ENCODE measurements at places on chromosomes 5 and 9.
A peak's percentile ranks its signal among the peaks of the same experiment; 100 is the strongest.

DNA sequence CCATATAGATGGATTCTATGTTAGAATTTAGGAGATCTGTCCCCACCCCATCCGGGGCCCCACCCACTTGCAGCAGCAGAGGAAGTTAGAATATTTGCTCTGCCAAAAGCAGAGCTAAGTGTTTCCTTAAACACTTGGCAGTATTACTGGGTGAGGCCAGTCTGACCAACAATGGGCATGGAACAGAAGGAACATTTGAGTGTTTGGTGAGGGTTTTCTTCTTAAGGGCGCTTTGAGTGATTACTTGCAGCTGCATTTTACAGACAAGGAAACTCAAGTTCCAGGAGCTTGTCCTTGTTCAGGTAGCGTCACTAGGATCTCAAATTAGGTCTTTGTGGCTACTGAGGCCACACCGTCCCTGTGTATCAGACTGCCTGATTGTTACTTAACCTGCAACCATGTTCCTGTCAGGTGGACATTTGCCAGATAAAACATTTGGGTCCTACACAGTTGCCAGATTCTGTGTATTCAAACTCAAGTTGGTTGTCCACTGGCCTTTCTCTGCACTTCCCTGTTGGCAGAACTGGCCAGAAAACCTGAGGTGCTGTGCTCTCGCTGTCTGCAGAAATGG, 59.3 kb downstream of the SLC46A2 start:
- peak; percentile 34 for DNase-seq

DNA sequence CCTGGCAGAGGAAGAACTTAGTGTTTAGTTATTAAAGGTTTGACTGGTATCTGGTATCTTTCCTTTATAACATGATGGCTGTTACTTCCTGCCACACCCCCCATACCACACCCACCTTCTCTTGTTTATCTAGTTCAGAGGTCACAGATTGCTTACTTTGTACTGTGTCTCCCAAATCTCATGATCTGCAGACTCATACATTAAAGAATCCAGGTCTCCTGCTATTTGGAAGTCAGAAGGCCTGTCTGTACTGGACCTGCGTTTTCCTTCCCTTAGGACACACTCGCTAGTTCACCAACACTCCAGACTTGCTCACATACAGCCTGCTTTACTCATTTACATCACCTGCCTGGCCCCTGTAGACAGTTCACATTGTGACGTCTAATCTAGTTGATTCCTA, 39.3 kb downstream of the NUDT12 start:
- DNase-seq = peak; percentile 6

DNA sequence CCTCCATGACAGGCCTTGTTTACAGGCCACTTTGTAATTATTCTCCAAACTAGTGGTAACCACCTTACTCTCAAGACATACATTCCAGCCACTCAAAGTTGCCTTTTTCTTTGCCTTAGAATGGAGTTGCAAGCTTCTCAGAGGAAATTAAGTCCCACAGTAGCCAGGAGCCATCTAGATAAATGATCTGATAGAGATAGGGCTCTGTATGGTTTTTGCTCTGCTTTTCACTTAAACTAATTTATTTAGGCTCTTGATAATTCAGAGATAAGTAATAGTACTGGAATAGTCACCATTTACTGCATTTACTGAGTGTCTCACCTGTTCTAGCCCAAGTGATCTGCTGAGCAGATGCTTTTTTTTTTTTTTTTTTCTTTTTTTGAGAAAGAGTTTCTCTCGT, 7.5 kb downstream of the LARP1 start:
- DNase-seq = peak; percentile 8

DNA sequence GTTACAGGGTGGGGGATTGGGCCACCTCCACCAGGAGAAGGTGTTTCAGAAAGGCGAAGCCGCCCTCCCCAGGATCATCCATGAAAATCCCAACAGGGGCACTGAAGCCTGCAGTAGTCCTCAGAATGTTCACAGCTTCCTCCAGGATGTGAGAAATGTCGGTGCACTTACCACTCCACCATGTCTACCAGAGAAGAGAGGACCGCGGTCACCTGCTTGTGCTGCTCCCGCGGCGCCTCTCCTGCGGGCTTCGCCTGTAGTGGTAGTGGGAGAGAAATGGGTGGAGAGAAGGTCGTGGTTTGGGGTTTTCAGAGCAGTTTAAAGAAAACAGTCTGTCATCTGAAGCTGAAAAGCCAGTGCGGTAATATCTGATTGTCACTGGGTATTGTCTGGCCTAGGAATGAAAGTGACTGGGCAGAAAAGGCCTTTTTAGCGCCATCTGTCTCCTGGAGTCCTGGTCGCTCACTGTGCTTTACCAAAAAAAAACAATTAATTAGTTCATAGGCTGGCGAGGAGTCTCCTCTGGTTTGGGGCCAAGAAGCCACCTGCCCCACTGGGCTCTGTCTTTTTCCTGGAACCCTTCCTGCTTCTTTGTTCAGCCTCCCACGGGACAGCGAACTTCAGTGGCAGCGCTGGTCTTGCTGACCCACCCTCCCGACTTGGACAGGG, 23.0 kb upstream of the PPP1R26 start:
- peak; percentile 54 for DNase-seq

DNA sequence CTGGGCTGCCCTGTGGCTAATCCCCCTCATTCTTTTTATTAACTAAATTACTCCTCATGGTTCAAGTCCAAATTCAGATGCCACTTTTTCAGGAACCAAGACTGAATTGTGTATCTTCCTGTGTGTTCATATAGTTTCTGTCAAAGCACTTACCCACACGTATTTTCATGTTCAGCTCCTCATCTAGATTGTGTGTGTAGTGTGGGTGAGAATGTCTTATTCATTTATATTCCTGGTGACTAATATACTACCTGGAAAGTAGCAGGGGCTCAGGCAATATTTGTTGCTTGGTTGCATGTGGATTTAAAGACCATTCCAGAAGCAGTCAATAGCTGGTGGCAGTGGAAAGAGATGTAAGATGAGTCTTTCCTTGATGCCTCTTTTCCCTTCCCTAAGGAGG, 48.5 kb upstream of the SRP19 start:
- DNase-seq = no peak

GRCh38 chr5:110460837-110461236, 265.6 kb downstream of the TMEM232 start:
- no peak for DNase-seq

- DNase-seq = peak; percentile 85
These were observed 70.2 kb upstream of the ALDH1A1 start for GRCh38 chr9:73023025-73023541.

DNA sequence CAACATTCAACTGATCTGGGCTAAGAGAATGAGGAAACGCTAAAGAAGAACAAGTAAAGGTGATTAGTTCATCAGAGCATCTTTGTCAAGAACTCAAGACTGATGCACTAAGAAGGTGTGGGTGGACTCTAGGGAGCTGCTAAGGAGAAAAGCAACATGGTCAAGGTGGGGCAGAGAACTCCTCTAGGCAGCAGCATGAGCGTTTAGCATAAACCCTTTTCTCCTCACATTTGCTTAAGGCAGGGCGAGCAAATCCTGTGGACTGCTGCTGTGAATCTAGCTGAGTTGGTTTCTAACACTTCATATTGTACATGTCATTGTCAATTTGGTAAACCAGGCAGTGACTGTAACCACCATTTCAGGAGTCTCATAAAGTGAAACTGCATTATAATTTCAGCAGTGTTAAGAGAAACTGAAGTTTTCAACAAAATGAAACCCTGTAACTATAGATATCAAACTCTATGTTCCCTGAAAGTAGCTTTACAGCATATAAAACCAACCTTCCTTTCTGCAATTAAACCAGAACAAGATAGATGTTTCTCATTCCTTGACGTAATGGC, 45.9 kb upstream of the MAN2A1 start:
- no peak for DNase-seq

GRCh38 chr5:151820903-151821302, 49.1 kb downstream of the G3BP1 start:
- DNase-seq = no peak

- no peak for DNase-seq
These were observed 86.0 kb downstream of the ZNF608 start for GRCh38 chr5:124660229-124661093.

- no peak for DNase-seq
These were observed 1917.9 kb downstream of the EFNA5 start for GRCh38 chr5:105752801-105753200.

DNA sequence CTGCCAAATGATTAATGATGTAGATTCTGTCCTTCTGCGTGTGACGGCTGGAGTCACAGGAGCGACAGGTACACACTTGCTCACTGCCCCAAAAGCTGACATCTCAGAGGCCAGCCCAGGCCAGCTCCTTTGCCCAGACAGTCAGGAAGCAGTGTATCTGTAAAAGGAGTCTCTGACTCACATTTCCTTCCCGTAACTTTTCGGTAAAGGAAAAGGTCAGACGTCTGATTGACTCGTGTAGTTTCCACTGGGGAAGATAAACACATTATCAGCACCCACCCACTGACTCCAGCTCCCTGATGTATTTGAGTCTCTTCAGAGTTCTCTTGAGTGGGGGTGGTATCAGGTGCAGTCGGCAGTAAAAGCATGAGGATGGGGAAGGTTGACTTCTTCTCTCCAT, 64.4 kb upstream of the WWC1 start:
- no peak for DNase-seq
